ENCODE measurements at places on chromosomes 3 and 15. TPM values are rescaled to one million over a fixed set of nuclear protein-coding genes. Genes with fewer than 3 reads are reported as not detected.

- H3K4me1 ChIP-seq, result no peaks in the 10 kb centered on the region
- H3K27ac ChIP-seq, result no peak overlapping the region
- no peaks in the 10 kb centered on the region for H3K27me3 ChIP-seq
- no peaks in the 10 kb centered on the region for H3K36me3 ChIP-seq
- DNase-seq, result no peak
These were observed 215.6 kb downstream of the RPLP1 start for GRCh38 chr15:69668039-69668705.

GRCh38 chr3:52754373-52754772 lies 16.4 kb downstream of the NEK4 start:
- H3K27ac ChIP-seq, result no peak overlapping the region
- H3K27me3 ChIP-seq, result no peaks in the 10 kb centered on the region
- peaks cover 2% of the 10 kb centered on the region for H3K36me3 ChIP-seq
- DNase-seq, result no peak
- H3K4me3 ChIP-seq, result no peak overlapping the region

GRCh38 chr3:46508850-46509591 lies 11.2 kb downstream of the RTP3 start:
- H3K27ac ChIP-seq, result no peak overlapping the region
- H3K27me3 ChIP-seq, result no peaks in the 10 kb centered on the region
- no peaks in the 10 kb centered on the region for H3K4me1 ChIP-seq
- no peak overlapping the region for H3K4me3 ChIP-seq
- H3K36me3 ChIP-seq, result no peaks in the 10 kb centered on the region

- no peaks in the 10 kb centered on the region for H3K36me3 ChIP-seq
- DNase-seq, result no peak
- no peaks in the 10 kb centered on the region for H3K4me1 ChIP-seq
- no peaks in the 10 kb centered on the region for H3K27me3 ChIP-seq
- H3K27ac ChIP-seq, result no peak overlapping the region
These were observed 154.1 kb upstream of the GPR149 start for GRCh38 chr3:154584041-154584440.

- DNase-seq, result peak; percentile 11
- H3K27ac ChIP-seq, result no peak overlapping the region
- no peaks in the 10 kb centered on the region for H3K36me3 ChIP-seq
- H3K27me3 ChIP-seq, result no peaks in the 10 kb centered on the region
- no peaks in the 10 kb centered on the region for H3K4me1 ChIP-seq
- no peak overlapping the region for H3K4me3 ChIP-seq
These were observed 501 bp downstream of the NDN start for GRCh38 chr15:23686466-23687142.

DNA sequence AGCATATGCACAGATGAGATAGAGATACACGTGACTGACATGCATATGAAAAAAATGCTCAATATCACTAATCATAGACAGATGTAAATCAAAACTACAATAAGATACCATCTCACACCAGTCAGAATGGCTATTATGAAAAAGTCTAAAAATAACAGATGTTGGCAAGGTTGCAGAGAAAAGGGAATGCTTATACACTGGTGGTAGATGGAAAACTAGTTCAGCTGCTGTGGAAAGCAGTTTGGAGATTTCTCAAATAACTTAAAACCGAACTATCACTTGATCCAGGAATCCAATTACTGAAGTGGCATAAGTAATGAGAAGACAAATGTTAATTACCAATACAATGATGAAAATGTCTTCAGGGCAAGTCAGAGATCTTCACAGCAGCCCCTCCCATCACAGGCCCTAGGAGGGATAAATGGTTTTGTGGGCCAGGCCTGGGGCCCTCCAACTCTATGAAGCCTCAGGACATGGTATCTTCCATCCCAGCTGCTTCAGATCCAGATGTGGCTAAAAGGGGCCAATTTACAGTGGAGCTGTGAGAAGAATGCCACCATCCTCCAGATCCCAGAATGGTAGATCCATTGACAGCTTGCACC lies 71.4 kb upstream of the PLSCR4 start:
- no peak overlapping the region for H3K4me3 ChIP-seq
- no peak for DNase-seq
- H3K36me3 ChIP-seq, result no peaks in the 10 kb centered on the region
- no peaks in the 10 kb centered on the region for H3K4me1 ChIP-seq
- H3K27me3 ChIP-seq, result no peaks in the 10 kb centered on the region

- H3K4me1 ChIP-seq, result peaks cover 3% of the 10 kb centered on the region
- no peak overlapping the region for H3K4me3 ChIP-seq
- no peaks in the 10 kb centered on the region for H3K36me3 ChIP-seq
- H3K27ac ChIP-seq, result no peak overlapping the region
- no peaks in the 10 kb centered on the region for H3K27me3 ChIP-seq
- DNase-seq, result peak; percentile 93
These were observed 91.8 kb downstream of the MRPL46 start for GRCh38 chr15:88375234-88375927.

GRCh38 chr15:90036343-90036742 lies 35.2 kb downstream of the ZNF710 start:
- peak overlapping the region; percentile 61 for H3K27ac ChIP-seq
- H3K27me3 ChIP-seq, result no peaks in the 10 kb centered on the region
- peaks cover 32% of the 10 kb centered on the region for H3K4me1 ChIP-seq
- H3K36me3 ChIP-seq, result no peaks in the 10 kb centered on the region
- no peak overlapping the region for H3K4me3 ChIP-seq
- no peak for DNase-seq

GRCh38 chr3:179608931-179609720 lies 4.5 kb downstream of the NDUFB5 start:
- no peaks in the 10 kb centered on the region for H3K36me3 ChIP-seq
- no peak overlapping the region for H3K27ac ChIP-seq

DNA sequence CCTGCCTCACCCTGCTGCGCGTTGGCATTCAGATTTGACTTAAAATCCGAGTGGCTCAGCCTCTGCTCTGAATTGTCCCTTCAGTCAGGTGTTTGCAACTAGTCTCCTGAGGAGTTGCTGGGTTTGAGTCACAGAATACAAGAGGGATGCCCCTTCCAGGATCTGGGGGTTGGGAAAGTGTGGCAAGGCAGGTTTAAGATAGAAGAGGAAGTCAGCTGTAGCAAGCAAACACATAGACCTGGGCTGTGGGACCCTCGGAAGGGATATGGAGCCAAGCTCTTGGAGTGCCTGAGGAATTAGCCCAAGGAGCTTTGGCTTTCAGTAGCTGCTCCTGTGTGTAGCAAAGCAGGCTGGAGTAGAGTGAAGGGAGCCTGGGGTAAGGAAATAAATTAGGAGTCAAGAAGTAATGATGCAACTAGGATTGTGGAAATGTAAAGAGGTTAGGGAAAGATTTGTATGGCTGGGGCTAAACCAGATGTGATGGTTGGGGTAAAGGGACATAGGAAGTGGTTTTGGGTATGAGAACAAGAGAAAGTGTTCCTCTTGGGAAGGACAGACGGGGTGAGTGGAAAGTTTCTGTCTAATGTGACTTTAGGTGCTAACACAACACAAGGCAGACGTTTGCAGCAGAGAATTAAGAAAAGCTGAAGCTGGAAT lies 41.2 kb downstream of the RAB7A start:
- H3K4me3 ChIP-seq, result no peak overlapping the region
- no peak overlapping the region for H3K27ac ChIP-seq
- peaks cover 2% of the 10 kb centered on the region for H3K36me3 ChIP-seq
- no peaks in the 10 kb centered on the region for H3K27me3 ChIP-seq
- no peaks in the 10 kb centered on the region for H3K4me1 ChIP-seq

DNA sequence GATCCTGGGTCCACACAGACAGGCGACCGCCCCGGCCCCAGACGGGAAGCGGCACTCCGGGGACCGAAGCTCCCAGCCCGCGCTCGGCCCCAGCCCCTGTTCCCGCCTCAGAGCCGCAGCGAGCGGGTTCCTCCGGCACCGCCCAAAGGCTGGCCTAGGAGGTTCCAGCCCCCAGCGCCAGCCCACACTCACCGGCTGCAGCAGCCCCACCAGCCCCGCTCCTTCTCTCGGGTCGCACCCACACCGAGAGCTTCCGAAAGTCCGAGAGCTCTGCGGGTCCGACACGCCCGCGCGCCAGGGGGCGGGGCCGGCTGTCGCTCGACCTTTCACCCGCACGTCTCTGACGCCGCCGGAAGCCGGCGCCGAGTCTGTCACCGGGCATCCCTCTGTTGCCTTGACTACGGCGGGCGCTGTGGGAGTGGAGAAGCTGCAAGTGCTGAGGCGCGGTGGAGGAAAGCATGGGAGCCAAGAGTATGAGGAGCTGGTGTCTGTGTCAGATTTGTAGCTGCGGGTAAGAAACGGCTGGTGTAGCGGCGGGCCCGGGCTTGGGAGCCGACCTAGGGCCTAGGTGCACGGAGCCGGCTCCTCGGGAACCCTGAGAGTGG lies at the start of the genes EFL1 and SAXO2:
Gene EFL1 (minus strand): TSS at position 313 of the 605 bp plus-strand sequence. CDS start 956 bp downstream, outside the sequence.
Gene SAXO2 (plus strand): TSS at position 397 of the 605 bp plus-strand sequence. CDS start 62 bp downstream, at position 459.
- peak; percentile 81 for DNase-seq
- peaks cover 7% of the 10 kb centered on the region for H3K4me1 ChIP-seq

GRCh38 chr3:139113231-139113992 lies 68.7 kb upstream of the PRR23C start:
- DNase-seq, result no peak
- no peaks in the 10 kb centered on the region for H3K27me3 ChIP-seq
- H3K4me3 ChIP-seq, result no peak overlapping the region
- H3K27ac ChIP-seq, result no peak overlapping the region

- H3K27me3 ChIP-seq, result no peaks in the 10 kb centered on the region
- H3K27ac ChIP-seq, result no peak overlapping the region
- DNase-seq, result no peak
- no peaks in the 10 kb centered on the region for H3K36me3 ChIP-seq
- no peak overlapping the region for H3K4me3 ChIP-seq
These were observed 56.8 kb downstream of the CD86 start for GRCh38 chr3:122111974-122112373.

DNA sequence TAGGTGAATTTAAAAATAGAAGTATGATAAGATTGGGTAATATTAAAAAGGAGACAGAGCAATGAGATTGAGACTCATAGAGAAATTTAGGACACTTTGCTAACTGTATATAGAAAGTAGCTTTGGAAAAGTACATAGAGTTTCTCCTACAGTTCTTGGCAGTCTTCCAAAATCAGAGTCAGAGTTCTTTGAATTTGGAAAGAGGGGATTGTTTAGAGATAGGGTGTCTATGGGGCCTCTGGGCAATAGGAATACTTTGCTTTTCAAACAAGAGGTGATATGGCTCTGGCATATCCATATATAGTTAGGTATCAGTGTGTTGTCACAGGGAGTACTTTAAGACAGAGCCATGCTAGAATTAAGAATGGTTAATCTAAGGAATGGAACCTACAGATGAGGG lies 477.1 kb upstream of the KCNMB2 start:
- no peaks in the 10 kb centered on the region for H3K27me3 ChIP-seq
- H3K4me3 ChIP-seq, result no peak overlapping the region
- no peak overlapping the region for H3K27ac ChIP-seq

GRCh38 chr3:194313560-194314387 lies 37.4 kb downstream of the CPN2 start:
- peak; percentile 61 for DNase-seq
- peaks cover 6% of the 10 kb centered on the region for H3K4me1 ChIP-seq
- peaks cover 69% of the 10 kb centered on the region for H3K27me3 ChIP-seq
- no peak overlapping the region for H3K4me3 ChIP-seq
- H3K27ac ChIP-seq, result no peak overlapping the region

GRCh38 chr3:133295944-133296917 lies 103.6 kb upstream of the BFSP2 start:
- H3K27me3 ChIP-seq, result no peaks in the 10 kb centered on the region
- H3K4me1 ChIP-seq, result no peaks in the 10 kb centered on the region
- H3K36me3 ChIP-seq, result no peaks in the 10 kb centered on the region
- H3K4me3 ChIP-seq, result no peak overlapping the region
- H3K27ac ChIP-seq, result no peak overlapping the region
- DNase-seq, result no peak

DNA sequence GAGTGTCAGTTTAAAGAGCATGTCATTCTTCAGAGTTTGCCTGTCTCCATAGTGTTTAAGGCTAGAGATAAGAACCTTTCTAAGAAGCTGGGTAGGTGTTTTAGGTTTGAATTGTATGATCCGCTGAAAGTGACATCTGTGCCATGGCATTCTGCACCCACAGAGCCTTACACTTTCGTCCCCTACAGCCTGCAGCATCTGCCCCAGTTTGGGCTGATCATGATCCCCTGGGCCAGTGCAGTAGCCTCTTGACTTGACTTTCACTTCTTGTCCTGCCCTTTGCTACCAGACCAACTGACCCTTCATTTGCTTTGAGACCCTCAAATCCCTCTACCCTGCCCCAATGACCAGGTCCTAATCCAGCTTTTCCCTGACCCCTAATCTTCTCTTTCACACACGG lies 81.6 kb downstream of the SOX14 start:
- no peak for DNase-seq
- no peaks in the 10 kb centered on the region for H3K27me3 ChIP-seq
- H3K4me3 ChIP-seq, result no peak overlapping the region
- no peak overlapping the region for H3K27ac ChIP-seq
- H3K36me3 ChIP-seq, result no peaks in the 10 kb centered on the region

DNA sequence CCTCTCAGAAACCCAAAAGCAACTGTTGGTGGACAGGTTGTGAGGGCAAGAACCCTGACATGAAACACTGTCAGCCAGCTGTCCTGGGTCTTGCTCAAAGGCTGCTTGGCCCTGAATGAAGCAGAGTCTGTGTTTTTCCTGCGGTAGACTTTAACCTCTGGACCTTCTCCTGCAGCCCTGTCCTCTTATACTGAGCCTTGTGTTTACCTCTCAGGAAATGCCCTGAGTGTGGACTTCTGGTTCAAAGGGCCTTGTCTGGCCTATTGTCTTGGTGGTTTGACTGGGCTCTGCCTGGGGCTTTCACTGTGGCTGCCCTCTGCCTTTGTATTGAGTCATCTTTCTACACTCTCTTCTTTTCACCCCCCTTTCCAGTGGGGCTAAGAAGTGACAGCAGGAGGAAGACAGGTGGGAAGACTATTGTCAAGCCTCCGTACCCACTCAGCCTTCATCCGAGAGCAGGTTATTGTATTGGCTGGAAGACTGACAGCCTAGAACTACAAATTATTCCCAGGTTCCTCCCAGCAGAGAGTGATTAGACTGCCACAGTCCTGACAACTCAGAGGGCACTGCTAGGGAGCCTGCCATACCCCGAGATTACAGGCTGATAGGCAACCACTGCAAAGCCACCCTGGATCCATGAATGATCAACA lies 3.5 kb downstream of the SEC13 start:
- no peak overlapping the region for H3K4me3 ChIP-seq
- peaks cover 32% of the 10 kb centered on the region for H3K36me3 ChIP-seq
- H3K27me3 ChIP-seq, result no peaks in the 10 kb centered on the region
- no peak for DNase-seq

The FANCD2 gene
- total RNA-seq, result 2.1 TPM

The CLDN18 gene
- not detected for total RNA-seq

The ACKR2 gene
- total RNA-seq, result under 0.01 TPM

The ABCF3 gene
- 65.1 TPM for total RNA-seq

The TLR9 gene
- total RNA-seq, result under 0.01 TPM
